ENCODE measurements at places on chromosomes 3 and 15. TPM values are rescaled to one million over a fixed set of nuclear protein-coding genes. Genes with fewer than 3 reads are reported as not detected.

Gene CCDC13
- total RNA-seq: 0.33 TPM

Gene CELSR3
- total RNA-seq: 5.2 TPM

Gene SLITRK3
- not detected for total RNA-seq

DNA sequence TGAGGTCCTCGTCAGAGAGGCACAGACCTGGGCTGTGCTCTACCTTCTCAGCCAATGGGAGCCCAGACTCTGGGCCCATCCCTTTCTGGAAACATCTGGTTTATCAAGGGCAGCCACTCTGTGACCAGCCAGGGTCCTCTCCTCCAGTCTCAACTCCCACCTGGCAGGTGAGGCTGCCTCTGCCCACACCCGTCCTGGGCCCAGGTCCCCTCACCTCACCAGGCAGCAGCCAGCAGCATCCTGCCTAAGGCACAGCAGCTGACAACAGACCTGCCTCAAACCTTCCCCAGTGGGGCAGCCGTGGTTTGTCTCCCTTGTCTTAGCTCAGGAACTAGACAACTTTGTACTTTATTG is 8.7 kb upstream of the VIPR1 start:
- no peak for DNase-seq

- DNase-seq: no peak
Measured at GRCh38 chr15:58724466-58724865, 25.0 kb downstream of the ADAM10 start.

DNA sequence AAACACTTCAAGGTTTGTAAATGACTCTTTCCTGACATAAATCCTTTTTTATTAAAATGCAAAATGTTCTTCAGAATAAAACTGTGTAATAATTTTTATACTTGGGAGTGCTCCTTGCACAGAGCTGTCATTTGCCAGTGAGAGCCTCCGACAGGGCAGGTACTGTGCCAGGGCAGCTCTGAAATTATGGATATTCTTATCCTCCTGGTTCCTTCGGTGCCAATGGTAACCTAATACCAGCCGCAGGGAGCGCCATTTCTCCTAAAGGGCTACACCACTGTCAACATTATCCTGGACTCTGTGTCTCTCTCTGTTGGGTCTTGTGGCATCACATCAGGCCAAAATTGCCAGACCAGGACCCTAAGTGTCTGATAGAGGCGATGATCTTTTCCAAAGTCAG is 33.0 kb downstream of the CHDH start:
- no peak for DNase-seq

DNA sequence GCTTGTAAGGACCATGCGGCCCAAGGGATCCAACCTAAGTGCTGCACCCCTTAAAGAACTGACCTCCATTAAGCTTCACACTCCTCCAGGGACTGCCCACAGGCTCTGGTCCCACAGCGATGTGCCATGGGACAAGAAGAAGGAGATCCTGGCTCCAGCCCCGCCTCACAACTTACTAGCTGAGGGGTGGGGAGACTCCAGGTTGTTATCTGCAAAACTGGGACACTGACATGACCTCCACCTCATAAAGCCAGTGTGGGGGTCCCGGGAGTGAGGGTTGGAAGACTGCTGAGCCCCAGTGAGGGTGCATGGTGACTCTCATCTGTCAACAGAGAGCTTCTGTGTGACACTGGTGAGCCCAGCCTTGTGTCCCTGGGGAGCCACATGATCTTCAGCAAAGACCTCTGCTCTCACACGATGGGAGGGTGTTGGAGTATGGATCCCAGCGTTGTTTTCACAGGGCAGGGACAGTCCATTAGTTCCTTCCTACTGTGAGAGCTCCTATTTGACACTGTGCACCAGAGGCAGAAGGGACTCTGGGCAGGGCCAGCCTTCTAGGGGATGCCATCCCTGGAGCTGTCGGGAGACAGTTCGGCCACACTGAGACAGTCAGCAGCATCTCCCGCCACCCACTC is 26.7 kb downstream of the EAF1 start:
- DNase-seq: no peak
